ENCODE measurements at places on chromosomes 11 and 22. TPM values are rescaled to one million over a fixed set of nuclear protein-coding genes. Genes with fewer than 3 reads are reported as not detected.

The MOV10L1 gene
- total RNA-seq = 5.0 TPM

The PITPNB gene
- 83.0 TPM for total RNA-seq

The MS4A14 gene
- 1.9 TPM for total RNA-seq

The CHRM4 gene
- 17.8 TPM for total RNA-seq

The FXYD2 gene
- 5.5 TPM for total RNA-seq

The GAL3ST1 gene
- 26.0 TPM for total RNA-seq

The PLAAT4 gene
- 18.7 TPM for total RNA-seq

The LDHAL6A gene
- total RNA-seq = 0.52 TPM

The MRGPRX4 gene
- not detected for total RNA-seq

The RASGRP2 gene
- total RNA-seq = 33.7 TPM

The GRAP2 gene
- total RNA-seq = not detected

The CASP5 gene
- total RNA-seq = not detected

The BATF2 gene
- 1.4 TPM for total RNA-seq

The ROBO4 gene
- total RNA-seq = 13.2 TPM

The UBASH3B gene
- 27.9 TPM for total RNA-seq

The FOXRED2 gene
- 42.7 TPM for total RNA-seq

The DTX4 gene
- total RNA-seq = 41.6 TPM

The ZNF408 gene
- total RNA-seq = 6.9 TPM

The IL10RA gene
- 8.3 TPM for total RNA-seq

The KIRREL3 gene
- 41.5 TPM for total RNA-seq

The P2RY6 gene
- total RNA-seq = 1.9 TPM

The MEI1 gene
- total RNA-seq = 2.7 TPM

The CHRNA10 gene
- total RNA-seq = 4.6 TPM

The TSPAN32 gene
- 0.72 TPM for total RNA-seq

The CREB3L1 gene
- 3.5 TPM for total RNA-seq

The SHANK3 gene
- 114 TPM for total RNA-seq

The POU2AF3 gene
- total RNA-seq = 5.5 TPM

The INS gene
- total RNA-seq = not detected

The XKR3 gene
- total RNA-seq = not detected
